Forelimb muscle (tissue), 1 donor: ENCODE measurements at places on chromosomes 7 and 10. TPM values are rescaled to one million over a fixed set of nuclear protein-coding genes. Genes with fewer than 3 reads are reported as not detected.

The ALOX5 gene
- 1.1 TPM for polyA plus RNA-seq

The RTKN2 gene
- polyA plus RNA-seq: 4.5 TPM

The ATAD1 gene
- polyA plus RNA-seq: 30.3 TPM

The HMX3 gene
- not detected for polyA plus RNA-seq

The DDC gene
- polyA plus RNA-seq: not detected

The STK32C gene
- polyA plus RNA-seq: 10.3 TPM

The SLC13A4 gene
- 1.8 TPM for polyA plus RNA-seq

The RAPGEF5 gene
- 13.9 TPM for polyA plus RNA-seq

The COL17A1 gene
- polyA plus RNA-seq: 0.23 TPM

The RPEL1 gene
- not detected for polyA plus RNA-seq

The RELN gene
- 3.5 TPM for polyA plus RNA-seq

The HHEX gene
- polyA plus RNA-seq: 7.3 TPM

The TMEM72 gene
- polyA plus RNA-seq: 0.18 TPM

The OPN4 gene
- polyA plus RNA-seq: 1.9 TPM

The SPDYE9 gene
- polyA plus RNA-seq: 0.20 TPM

The SORCS3 gene
- not detected for polyA plus RNA-seq

The AKR1B15 gene
- polyA plus RNA-seq: 0.42 TPM

The NUP205 gene
- 32.2 TPM for polyA plus RNA-seq

The SYT15 gene
- polyA plus RNA-seq: 5.2 TPM

The GDF10 gene
- 3.2 TPM for polyA plus RNA-seq

The HNRNPF gene
- polyA plus RNA-seq: 100.0 TPM

The OR2A42 gene
- polyA plus RNA-seq: 0.34 TPM

The LIPN gene
- polyA plus RNA-seq: not detected

The DNAJB6 gene
- 121 TPM for polyA plus RNA-seq

The SHTN1 gene
- 4.9 TPM for polyA plus RNA-seq

The BLOC1S2 gene
- polyA plus RNA-seq: 25.4 TPM

The TDRD1 gene
- polyA plus RNA-seq: 0.13 TPM

The CELF2 gene
- polyA plus RNA-seq: 70.1 TPM

The PDZD7 gene
- polyA plus RNA-seq: 1.6 TPM
